Omental fat pad (tissue), 4 donors: ENCODE measurements at places on chromosomes 2 and 18. TPM values are rescaled to one million over a fixed set of nuclear protein-coding genes. Genes with fewer than 3 reads are reported as not detected.

- DNase-seq: no peak
These were observed 52.2 kb upstream of the TSPYL6 start for GRCh38 chr2:54308186-54308585.

- no peak for DNase-seq
These were observed 12.2 kb downstream of the ASIC4 start for GRCh38 chr2:219526320-219527075.

DNA sequence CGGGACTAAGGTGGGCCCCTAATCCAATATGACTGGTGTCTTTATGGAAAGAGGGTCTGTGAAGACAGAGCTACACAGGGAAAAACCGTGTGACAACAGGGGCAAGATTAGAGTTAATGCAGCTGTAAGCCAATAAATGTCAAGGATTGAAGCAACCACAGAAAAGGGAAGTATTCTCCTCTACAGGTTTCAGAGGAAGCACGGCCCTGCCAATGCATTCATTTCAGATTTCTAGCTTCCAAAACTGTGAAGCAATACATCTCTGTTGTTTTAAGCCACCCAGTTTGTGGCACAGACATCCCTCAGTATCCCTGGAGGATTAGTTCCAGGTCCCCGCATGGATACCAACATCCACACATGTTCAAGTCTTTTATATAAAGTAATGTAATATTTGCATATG, 48.8 kb downstream of the SPP2 start:
- DNase-seq: no peak

DNA sequence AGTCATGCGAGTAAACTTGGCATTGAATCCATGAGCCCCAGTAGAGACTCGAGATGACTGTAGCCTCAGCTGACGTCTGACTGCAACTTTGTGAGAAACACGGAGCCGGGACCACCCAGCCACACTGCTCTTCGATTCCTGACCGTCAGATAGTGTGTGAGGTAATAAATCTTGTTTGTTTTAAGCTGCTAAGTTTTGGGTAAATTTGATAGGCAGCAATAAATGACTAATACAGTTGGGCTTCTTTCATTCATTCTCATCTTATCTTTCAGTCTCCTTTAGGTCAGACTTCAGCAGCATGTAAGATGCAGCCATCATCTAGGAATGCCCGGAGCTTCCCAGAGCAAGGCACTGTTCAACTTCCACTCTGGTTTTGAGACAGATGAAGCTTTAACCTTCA, 8.0 kb upstream of the KLHL29 start:
- DNase-seq: no peak

DNA sequence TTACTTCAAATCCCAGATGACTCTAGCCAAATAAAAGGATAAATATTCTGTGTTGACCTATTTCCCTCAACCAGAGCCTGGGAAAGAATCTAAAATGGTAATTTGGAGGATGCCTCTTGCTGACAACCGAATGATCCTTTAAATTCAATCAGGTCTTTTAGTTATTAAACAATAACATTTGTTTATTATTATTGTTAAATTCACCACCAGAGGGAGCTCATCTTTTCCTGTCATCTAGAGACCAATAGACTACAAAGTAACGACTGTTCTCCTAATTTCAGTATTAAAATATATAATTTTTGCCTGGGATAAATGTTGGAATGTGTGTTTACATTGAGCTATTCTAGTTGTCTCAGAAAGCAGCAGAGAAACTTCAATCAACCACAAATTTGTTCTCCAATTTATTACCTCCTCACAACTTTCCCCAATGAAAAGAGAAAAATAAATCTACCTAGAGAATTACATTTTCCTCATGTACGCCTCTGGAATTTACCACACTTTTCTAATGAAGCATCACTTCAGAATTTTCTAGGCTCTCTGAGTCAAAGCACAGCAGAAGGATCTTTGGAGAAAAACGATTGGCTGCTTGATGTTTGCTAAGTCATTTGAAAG, 142.7 kb downstream of the SCG2 start:
- DNase-seq: no peak

DNA sequence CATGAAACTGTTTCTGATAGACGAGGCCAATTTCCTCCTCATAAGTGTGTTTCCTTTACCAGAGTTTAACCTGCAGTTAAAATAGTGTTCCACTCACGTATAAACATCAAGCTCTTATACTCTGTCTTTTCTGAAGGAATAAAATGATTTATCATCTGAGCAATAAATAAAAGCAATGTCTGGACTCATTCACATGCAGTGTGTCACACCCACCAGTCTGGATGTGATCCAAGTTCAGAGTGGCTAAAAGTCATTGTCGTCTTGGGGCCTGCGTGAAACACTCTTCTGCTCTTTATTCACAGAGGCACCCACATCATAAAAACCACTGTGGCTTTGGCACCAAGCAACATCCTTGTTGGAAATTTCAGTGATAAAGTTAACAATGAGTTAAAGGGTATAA, 19.5 kb upstream of the SLC9A4 start:
- no peak for DNase-seq

- DNase-seq: no peak
These were observed 910 bp downstream of the SRSF7 start for GRCh38 chr2:38750011-38750890.

GRCh38 chr18:78902795-78903435, 76.7 kb upstream of the SALL3 start:
- no peak for DNase-seq

- DNase-seq: no peak
These were observed 14.4 kb downstream of the MTHFD2 start for GRCh38 chr2:74212702-74213410.

DNA sequence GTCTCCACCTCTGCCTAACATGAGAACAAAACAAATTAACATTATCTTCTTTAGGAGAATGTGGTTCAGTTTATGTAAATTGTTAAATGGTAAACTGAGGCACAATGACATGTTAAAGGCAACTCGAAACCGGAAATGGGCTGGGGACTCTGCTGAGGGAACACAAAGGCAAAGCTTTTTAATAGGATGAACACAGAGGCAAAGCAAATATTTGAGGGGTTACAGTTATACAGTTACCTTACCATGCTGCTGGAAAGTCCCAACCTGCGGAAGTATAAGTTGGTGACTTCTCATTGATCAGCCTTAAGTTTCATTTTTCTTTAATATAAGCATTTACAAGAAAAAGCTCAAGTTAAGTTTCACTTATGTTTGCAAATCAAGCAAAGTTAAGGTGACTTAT, 195.0 kb downstream of the DLGAP1 start:
- no peak for DNase-seq

GRCh38 chr2:182302174-182302573, 124.7 kb downstream of the PDE1A start:
- DNase-seq: no peak

- no peak for DNase-seq
These were observed 179.0 kb downstream of the SMAD7 start for GRCh38 chr18:48771641-48772375.

- DNase-seq: no peak
These were observed 368.4 kb downstream of the MTX2 start for GRCh38 chr2:176637486-176638166.

DNA sequence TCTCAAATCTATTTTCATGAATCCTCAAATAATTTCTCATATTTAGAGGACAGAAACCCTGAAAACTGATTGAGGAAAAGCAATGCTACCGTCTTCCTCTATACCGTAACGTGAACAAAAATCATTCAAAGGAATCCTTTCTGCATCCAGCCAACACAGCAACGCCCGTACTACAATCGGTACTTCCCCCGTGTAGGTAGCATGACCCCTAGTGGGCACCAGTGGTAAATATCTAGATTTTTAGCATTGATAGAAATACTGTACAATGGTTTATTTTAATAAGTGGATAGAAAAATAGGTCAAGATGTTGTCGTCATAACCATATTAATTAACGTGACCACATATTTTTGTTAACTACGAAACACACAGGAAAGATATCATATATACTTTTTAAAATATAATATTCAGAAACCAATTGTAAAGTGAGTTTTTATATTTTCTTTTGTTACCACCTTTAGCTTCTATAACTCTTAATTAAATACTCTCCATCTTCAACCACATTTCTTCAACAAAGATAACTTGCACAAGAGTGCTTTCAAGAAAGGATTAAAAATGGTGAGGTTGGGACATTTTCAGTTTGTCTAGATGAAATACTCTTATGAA, 194.1 kb downstream of the SS18 start:
- no peak for DNase-seq

GRCh38 chr2:10790228-10790973, 22.2 kb downstream of the PDIA6 start:
- DNase-seq: no peak

DNA sequence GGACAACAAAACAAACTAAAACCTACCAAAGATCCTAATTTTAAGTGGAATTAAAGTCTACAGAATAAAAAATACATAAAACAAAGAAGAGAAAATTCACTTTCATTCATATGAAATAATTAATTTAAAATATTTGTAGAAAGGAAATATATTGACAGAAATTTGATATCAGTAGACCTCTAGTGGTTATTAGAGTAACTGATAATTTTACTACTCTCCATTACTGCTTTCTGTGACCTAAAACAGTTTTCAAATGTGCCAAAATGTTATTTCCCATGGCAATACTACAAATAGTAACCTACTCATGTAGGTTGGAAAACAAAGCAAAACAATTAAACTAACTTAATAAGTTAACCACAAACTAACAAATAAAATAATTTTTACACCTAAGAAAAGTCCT, 147.1 kb downstream of the NOL4 start:
- no peak for DNase-seq

The HTRA2 gene
- 45.6 TPM for total RNA-seq

The FHOD3 gene
- total RNA-seq: 0.96 TPM

The CLASP1 gene
- total RNA-seq: 56.2 TPM

The RESP18 gene
- not detected for total RNA-seq

The VAMP5 gene
- total RNA-seq: 81.5 TPM

The LOXL3 gene
- total RNA-seq: 12.4 TPM
